ENCODE measurements at places on chromosomes 12 and 14. TPM values are rescaled to one million over a fixed set of nuclear protein-coding genes. Genes with fewer than 3 reads are reported as not detected.

The TAS2R7 gene
- total RNA-seq = not detected

The PKP2 gene
- 21.5 TPM for total RNA-seq

The GPR135 gene
- total RNA-seq = 3.9 TPM

The TTC9 gene
- 2.4 TPM for total RNA-seq

The TEX52 gene
- total RNA-seq = not detected

The RDH12 gene
- total RNA-seq = 0.27 TPM

The FOXA1 gene
- 1.3 TPM for total RNA-seq

The SLC17A8 gene
- total RNA-seq = not detected

The TSHR gene
- not detected for total RNA-seq

The KIF26A gene
- 10.2 TPM for total RNA-seq

- DNase-seq = no peak
These were observed 17.9 kb upstream of the CAMKK2 start for GRCh38 chr12:121314431-121314830.

DNA sequence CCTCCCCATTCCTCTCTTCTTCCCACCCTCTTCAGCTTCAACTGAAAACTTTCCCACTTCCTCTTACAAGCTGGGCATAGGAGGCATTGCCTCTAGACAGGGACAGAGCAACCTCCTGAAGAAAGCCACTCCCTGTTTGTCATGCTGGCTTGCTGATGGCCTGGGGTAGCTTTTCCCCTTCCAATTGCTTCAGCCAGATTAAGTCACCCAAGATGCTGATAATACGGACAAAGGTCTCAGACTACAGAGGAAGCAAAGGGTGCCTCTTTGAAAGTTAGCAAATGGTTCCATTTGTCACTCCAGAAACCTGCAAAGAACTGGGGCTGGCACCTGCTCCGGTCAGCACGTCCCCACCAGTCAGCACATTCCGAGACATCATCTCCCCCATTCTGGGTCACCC is 6.0 kb downstream of the KRT2 start:
- DNase-seq = no peak

DNA sequence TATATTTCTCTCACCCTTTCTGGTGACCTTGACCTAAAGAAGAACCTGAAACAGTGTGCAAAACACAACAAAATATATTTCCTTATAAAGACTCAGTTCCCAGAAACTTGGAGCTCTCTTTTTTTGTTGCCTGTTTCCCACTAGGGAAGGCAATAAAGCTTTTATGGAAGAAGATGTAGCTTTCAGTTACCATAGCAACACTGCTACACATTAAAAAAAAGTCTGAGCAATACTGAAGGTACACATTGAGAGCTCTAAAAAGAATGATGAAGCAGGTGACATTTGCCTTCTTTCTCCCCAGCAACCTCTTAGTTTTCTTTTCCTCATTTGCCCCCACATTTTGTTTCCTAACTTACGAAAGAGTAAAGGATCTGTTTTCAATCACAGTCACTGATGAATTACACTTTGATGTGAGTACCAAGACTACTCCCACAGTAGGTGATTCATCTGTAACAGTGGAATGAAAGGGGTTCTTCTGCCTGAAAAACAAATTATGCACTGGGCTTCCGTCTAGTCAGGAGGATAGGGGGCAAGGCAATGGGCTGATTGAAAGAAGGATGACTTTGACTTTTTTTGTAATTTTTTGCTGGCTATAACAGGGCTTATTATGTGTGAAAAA is 1.1 kb upstream of the CATSPERB start:
- no peak for DNase-seq

GRCh38 chr12:32336261-32336660 is 63.1 kb upstream of the FGD4 start:
- DNase-seq = no peak

DNA sequence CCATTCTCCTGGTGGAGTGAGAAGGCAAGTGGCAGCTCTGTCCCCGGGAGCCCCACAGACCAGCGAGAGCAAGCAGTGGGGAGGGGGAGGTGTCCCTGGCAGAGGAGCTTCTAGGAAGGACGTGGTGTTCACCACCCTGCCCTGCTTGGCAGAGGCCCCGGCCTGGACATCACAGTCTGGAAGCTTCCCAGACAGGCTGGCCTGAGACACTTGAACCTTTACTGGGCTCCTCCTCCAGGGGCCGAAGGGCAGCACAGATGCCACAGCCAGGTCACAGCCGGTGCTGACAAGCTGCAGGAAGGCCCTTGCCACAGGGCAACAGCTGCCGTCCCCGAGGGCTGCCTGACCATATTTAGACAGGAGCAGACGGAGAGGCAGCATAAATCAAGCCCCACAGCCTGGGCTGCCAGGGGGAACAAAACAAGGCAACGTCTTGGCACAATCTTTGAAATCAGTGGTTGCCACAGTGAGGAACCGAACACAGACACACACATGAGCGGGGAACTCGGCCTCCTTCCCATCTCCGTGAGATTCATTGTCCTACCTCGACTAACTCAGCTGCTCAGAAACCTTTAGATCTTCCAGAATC is 28.5 kb downstream of the PRIMA1 start:
- DNase-seq = no peak

DNA sequence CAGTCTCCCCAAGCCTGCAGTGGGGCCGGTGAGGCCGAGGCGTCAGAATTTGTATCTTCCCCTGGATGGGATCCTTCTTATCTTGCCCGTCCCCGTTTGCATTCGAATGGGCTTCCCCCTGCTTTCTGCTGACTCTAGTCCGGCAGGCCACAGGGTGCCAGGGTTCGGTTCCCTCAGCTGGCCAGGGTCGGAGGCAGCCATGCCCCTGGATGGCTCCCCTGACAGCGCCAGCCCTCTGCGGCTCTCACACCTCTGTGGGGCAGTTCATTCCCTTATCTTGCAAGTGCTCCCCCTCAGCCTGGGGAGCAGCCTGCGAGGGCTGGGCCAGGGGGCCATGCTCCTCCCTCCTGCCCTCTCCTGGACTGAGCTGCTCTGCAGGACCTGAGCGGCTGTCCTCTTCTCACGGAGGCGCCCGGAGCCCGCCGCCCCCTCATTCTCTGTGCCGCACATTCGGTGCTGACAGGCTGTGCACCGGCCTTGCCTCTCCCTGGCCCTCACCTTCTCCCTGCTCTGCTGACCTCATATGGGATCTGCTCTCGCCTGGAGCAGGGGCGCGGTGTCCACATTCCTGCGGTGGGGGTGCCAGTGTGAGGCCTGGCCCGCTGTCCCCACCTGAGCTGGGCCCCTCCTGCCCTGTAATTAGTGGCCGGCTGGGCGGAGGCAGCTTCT is 32.8 kb downstream of the KIF26A start:
- DNase-seq = no peak

DNA sequence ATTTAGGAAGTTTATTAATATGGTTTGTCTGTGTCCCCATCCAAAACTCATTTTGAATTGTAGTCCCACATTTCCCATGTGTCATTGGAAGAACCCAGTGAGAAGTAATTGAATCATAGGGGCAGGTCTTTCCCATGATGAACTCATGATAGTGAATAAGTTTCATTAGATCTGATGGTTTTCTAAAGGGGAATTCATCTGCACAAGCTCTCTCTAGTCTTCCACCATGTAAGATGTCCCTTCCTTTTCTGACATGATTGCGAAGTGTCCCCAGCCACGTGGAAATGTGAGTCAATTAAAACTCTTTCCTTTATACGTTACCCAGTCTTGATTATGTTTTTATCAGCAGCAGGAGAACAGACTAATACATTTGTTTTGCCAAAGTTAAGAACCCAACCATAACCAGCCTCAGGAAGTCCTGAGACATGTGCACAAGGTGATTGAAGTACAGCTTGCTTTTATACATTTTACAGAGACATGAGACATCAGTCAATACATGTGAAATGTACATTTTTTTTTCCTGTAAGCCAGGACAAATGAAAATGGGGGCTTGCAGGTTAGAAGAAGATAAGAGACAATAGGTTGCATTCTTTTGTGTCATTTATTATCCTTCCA is 1136.7 kb downstream of the TMEM121 start:
- no peak for DNase-seq

DNA sequence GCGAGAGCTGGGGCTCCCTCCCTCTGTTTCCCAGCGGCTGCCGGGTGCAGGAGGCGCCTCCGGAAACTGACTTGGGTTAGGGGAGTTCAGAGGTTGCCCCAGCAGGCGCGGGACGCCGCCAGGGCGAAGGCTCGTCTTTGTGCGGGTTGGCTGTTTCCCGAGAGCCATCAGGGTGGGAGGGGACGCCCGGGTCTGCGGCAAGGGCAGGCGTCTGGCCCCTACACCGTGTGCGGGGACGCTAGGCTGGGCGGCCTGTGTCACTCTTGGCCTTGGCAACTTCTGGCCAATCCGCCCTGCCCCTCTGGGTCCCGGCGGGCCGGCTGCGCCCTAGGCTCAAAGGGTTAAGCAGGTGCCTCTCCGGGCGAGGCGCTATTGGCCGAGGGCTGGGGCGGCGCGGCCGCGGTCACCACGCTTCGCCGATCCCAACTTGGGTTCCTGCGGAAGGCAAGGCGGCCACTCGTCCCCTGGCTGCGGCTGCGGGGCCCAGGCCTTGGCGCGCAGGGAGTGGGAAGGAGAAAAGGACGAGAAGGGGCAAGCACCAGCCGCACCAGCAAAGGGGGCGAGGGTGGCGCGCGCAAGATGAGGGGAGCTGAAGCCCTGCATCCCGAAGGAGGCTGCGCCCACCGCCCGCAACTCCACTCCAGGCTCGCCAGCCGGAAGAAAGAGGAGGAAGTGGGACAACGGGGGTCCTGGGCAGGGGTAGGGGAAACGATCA is 5.6 kb upstream of the NPAS3 start:
- no peak for DNase-seq

DNA sequence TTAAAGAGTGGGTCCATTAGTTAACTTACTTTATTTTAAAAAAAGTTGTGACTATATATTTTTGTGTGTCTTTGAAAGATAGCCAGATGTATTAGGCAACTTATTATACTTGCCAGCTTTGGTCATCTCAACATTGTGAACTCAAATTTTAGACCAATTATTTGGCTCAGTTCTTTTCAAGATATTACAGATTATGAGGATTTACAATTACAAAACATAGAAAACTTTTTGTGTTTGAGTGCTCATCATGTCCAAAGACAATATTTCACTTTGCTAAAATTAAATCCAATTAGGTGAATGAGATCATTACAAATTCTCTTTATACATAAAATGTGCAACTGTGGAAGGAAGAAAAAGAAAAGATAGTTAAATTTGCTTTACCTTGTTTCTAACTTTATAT is 18.3 kb upstream of the PDE3A start:
- DNase-seq = no peak

DNA sequence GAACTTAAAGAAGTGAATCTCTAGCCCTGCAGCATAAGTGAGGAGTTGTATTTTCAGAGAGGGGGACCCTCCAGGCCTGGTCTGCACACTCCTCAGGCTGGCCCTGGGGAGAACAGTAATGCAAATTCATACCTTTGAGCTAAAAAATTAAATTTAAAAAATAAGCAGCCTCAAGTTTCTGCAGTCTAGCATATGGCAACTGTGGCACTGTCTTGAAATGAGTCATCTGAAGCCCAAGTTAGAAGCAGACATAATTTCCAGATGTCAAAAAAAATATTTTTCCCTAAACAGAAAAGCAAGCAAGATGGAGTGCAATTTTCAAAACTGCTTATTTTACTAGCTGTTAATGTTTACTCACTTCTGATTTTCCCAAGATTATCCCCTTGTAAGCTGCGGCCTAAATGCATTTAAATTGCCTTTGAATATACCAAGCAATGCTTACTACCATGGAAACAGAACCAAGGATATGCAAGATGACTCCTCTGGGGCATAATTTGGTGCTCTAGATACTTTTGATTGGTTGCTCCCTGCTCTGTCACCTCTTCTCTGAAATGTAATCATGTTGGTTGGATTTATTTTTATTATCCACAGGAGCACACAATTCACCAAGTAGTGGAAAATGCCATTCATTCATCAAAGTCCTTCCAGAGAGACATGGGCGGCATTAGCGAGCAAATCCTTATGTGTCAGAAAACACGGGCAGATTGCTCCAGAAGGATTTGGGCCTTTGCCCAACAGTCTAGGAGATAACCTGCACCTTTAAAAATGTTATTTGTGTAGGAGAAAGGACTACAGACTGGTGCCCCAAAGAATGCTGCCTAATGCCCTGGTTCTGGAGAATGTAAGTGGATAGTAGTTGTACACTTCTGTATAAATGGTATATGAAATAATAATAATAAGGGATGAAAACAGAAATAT is 25.0 kb upstream of the DHRS7 start:
- DNase-seq = no peak

- no peak for DNase-seq
These were observed 127.3 kb downstream of the SCARB1 start for GRCh38 chr12:124736115-124737039.

DNA sequence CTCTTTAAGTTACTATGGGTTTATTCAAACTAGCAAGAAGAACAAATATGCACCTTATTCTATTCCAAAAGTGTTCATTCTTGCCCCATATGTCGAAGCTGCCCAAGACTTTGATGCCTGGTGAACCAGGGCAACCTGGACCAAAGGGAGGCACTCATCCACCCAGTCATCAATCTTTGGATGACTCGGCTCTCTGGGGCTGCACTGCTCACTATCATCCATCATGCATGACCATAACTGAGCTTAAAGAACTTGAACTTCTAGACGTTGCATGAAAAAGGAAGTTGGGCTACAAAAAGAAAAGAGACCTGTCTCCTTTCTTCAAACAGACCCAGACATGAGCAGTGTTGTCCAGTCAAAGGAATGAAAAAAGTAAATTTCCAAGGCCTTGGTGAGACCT is 1.2 kb downstream of the KRT4 start:
- no peak for DNase-seq

DNA sequence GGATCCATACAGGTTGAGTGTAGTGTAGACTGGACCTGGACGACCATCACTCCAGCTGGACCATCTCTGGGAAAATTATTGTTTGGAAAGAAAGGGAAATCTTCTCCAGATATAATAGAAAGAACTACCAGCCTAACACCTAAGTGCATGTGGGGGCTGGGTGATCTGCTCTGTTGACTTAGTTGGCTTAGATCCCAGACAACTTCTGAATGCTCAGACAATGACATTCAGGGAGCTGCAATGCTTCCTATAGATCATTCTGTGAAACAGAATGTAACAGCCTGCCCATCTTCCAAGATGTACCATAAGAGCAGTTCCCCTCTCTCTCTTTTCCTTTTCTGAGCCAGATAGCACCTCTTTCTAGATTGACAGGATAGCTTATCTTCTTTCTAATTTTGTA is 572.8 kb upstream of the STXBP6 start:
- no peak for DNase-seq

GRCh38 chr14:102916347-102917055 is 6.0 kb upstream of the AMN start:
- DNase-seq = no peak

GRCh38 chr12:127107744-127108143 is 1159.2 kb upstream of the TMEM132C start:
- DNase-seq = no peak

GRCh38 chr14:89576960-89577359 is 159.9 kb upstream of the FOXN3 start:
- DNase-seq = no peak

- DNase-seq = no peak
These were observed 150.6 kb downstream of the CCDC59 start for GRCh38 chr12:82207556-82207955.

DNA sequence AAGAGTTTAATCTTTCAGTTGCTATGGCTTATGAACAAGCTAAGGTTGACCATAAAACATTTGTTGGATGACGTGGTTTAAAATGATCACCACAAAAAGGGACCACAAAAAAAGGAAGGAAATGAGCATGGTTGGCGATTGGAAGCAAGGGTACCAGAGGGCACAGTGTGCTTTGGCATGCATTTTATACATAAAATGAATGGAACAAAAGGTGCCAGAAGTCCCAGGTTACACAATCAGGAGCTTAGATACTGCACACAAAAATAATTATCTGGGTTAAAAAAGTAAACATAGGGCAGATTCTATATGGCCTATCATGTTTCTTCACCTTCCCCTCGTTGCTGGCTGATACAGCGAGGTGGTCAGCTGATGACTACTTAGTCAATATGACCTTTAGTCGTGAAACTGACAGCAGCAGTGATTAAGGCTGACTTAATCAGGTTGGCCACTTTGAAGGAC is 50.7 kb downstream of the ZC3H14 start:
- no peak for DNase-seq

Measured in HCT116 (cell line).